GM03348 (cell line): ENCODE measurements at places on chromosomes 6 and 20.
A peak's percentile ranks its signal among the peaks of the same experiment; 100 is the strongest.

DNA sequence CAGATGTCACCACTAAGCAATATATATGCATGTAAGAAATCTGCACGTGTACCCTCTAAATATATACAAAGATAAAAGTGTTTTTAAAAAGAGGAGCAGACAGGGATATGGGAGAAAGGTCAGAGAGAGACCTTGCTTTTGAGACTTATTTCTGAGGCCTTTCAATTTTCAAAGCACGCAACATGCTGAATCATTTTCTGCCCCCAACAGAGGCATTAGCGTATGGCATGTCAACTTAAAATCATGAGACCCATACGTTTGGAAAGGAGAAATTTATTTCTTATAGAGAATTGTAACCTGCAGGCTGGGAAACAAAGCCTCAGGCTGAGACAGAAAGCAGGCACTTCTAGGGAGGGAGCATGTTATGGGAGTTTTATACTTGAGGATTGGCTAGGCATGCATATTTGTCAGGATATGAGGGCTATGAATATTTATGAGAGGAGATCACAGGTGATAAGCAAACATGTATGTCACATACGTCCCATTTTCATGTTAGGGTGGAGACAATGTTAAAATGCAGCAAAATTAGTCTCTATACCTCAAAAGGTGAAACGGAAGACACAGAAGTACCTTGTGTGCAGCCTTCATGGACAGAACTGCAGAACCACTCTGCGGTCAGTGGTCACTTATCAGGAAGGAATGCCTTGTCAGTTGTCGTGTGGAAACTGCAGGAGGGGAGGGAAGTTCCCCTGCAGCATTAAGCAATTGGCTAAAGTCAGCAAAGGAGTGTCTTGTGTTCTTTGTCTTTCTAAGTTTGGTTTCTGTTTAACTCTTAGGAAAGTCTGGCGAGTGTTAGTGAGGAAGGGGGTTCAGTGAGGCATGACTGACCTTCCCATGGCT is 6.3 kb upstream of the GABRR2 start:
- DNase-seq, result no peak

DNA sequence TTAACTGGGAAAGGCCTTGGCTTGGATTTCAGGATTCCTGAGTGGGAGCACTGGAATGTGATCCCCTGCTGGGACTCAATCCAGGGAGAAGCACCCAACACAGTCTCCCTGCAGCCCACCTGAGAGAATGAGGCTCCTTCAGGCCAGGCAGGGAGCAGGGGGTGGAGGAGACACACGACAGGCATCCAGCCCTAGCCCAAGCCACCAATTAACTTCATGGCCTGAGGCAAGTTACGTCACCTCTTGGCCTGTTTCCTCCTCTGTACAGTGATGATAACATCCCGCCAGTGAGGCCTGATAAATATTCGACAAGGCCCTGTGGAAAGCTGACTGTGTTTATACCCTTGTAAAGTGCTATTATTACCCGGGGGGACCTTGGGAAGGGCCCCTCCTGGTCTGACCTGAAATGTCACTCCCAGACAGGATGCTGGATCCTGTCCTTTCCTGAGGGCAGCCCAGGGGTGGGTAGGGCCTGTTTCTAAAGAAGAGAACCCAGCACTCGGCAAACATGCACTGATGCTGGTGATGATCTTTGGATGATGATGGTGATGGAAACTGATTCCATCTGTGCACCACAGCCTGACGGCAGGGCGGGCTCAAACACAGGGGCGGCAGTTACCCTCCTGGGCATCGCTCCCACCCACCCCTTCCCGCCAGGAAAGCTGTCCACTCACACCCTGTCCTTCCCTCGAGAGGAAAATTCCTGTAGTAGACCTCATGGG is 12.4 kb downstream of the FRS3 start:
- peak; percentile 77 for DNase-seq

DNA sequence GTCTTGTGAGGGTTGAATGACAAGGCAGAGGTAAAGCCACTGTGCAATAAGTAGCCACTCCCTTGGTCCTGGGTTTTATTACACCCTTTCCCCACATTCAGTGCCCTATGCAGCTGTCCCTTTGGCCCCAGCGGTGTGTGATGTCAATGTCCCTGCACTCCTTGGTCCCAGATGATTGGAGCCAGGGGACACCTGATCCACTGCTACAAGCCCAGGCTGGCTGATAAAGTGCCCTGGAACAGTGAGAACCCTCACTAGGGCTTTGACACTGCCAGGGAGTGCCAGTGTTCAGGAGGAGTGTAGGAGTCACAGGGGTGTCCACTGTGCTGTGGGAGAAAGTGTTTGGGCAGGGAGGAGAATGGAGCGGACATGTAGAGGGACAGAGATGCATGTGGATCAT is 30.4 kb downstream of the GABRR1 start:
- no peak for DNase-seq

GRCh38 chr6:48664826-48665225 is 553.8 kb upstream of the PTCHD4 start:
- no peak for DNase-seq

GRCh38 chr20:472889-473292 is 10.6 kb upstream of the TBC1D20 start:
- no peak for DNase-seq

- DNase-seq, result no peak
Measured at GRCh38 chr20:6877633-6878032, 110.1 kb downstream of the BMP2 start.

DNA sequence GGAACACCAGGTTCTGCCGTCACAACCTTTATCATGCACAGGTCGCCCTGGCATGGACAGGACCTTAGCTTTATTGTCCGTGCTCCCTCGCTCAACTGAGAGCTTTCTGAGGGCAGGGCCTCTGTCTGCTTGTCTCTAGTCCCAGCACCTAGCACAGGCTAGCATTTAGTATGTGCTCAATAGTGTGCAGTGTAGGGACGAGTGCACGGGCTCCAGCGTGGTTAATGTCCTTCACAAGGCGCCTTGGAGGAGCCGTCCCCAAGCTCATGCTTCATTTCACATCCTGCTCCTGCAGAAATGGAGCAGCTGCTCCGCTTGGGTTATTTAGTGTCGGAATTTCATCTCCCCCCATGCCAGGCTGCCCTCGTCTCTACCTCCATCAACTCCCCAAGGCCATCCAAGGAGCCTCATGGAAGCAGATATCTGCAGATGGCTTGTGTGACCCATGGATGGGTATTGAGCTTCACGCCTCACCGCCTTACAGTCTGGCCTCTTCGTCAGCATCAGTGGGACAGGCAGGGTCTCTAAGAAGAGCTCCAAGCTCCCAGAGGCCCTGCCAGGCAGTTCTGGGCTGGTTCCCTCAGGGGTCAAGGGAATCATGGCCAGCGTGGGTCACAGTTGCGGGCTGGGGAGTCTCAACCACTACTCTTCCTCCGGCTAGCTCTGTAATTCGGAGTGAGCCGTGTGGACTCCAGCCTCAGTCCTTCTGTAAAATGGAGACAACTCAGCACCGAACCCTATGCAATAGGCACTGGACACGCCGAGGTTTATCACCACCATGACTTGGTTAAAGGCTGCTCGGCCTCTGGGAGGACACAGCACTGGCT is 60.8 kb upstream of the APCDD1L start:
- no peak for DNase-seq

DNA sequence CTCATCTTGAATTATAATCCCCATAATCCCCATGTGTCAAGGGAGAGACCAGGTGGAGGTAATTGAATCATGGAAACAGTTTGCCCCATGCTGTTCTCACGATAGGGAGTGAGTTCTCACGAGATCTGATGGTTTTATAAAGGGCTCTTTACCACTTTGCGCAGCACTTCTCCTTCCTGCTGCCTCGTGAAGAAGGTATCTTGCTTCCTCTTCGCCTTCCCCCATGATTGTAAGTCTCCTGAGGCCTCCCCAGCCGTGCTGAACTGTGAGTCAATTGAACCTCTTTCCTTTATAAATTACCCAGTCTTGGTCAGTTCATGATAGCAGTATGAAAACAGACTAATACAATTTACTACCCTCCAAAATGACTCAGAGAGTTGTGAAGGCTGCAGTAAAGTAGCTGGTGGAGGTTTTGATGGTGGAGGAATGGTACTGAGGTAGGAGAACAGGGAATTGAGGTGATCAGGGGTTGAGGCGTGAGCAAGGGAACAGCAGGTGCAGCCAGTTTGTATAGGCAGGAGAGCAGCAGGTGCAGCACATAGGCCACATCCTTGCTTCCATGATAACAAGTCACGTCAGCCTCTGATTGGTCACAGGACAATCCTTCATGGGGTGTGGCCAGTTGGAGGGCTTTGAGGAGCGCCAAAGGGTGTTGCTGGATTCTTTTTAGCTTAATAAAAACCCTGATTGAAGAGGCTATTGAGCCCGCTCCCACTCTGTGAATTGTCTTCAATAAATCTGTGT is 150.0 kb downstream of the CDC5L start:
- no peak for DNase-seq

- peak; percentile 17 for DNase-seq
Measured at GRCh38 chr20:18388860-18389259, 78.0 kb downstream of the DZANK1 start.

- DNase-seq, result no peak
Measured at GRCh38 chr6:126172131-126172530, 167.8 kb upstream of the CENPW start.

- no peak for DNase-seq
Measured at GRCh38 chr6:170084166-170084730, 206.6 kb downstream of the DLL1 start.

DNA sequence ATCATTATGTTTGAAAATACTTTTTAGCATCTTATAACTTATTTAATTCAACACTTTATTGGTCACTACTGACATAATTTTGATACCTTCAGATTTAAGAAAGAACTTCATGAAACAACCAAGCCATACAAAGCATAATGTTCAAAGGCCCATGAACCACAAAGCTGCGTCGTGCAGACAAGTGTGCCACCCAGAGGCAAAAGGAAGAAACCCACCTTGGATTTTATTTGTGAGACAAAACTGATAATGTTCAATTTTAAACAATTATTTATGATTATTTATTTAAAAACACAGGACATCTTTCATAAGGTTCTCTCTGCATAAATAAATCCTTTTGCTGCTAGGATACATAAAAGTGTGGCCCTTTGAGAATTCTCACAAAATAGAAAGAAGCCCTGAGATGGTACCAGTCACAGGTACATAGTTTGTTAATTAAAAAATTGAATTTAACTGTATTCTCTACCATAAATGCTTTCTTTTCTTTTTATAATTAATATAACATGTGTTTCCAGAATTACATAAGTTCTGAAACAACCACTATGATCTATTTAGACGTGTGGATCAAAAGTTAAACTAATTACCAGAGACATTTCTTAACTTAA is 143.7 kb downstream of the RALGAPA2 start:
- peak; percentile 65 for DNase-seq

DNA sequence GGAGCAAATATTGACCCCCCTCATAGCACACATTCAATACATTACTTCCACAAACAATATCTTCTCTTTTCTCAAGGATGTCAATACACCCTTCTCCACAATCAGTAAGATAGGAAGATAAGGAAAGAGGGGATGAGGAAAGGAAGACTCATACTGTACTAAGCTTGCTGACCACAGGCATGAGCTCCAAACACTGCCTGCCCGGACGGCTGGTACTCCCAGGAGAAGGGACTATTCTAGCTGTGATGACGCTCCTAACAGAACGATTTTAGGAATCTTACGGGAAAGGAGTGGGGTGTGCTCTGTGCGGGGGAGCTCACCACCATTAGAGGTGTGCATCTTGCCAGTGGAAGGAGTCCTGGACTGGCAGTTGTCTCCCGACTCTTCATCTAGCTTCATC is 3.9 kb upstream of the CCN6 start:
- no peak for DNase-seq

DNA sequence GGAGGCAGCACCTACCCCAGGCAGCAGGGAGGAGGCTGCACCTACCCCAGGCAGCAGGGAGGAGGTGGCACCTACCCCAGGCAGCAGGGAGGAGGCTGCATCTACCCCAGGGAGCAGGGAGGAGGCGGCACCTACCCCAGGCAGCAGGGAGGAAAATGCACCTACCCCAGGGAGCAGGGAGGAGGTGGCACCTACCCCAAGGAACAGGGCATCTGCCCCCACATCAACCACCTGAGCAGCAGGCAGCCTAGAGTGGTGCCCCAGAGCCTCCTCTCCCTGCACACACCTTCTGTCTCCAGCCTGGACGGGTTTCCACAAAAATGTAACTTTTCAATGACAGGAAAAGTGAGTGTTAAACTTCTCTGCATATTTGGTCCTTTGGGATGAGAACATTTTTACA is 10.2 kb downstream of the KCNQ2 start:
- DNase-seq, result no peak

- DNase-seq, result peak; percentile 5
Measured at GRCh38 chr6:89048985-89049384, 31.6 kb upstream of the PNRC1 start.

DNA sequence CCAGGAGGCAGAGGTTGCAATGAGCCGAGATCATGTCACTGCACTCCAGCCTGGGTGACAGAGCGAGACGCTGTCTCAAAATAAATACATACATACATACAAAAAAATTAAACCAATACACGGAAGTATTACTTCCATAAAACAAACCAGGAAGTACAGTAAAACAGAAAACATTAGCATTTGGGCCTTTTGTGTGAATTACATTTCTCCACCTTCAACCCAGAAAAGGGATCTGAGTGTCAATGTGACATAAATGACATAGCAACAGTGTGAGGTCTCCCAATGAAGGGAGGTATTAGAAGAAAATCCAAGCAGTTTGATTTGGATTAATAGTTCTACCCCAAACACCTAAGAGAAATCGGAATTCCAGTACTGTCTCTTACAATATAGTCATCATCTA is 10.1 kb downstream of the CSNK2A1 start:
- DNase-seq, result no peak

- no peak for DNase-seq
Measured at GRCh38 chr6:98118397-98119045, 715.9 kb upstream of the POU3F2 start.

- no peak for DNase-seq
Measured at GRCh38 chr6:53608396-53608795, 57.2 kb downstream of the KLHL31 start.

DNA sequence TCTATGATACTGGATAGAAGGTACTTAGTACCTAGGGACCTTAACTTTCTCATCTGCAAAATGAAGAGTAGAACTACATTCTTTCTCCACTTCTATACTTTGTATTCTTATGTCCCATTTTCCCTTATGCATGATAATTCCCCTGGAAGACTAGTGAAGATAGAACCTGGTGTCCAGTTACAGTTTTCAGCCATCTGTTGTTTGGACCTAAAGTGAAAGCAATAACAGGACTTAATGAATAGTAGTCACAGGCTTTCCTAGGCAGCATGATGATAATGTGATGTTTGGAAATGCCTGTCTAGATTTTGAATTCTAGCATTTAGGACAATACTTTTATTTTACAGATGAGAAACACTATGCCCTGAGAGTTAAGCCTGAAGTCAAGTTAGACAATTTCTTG is 153.8 kb downstream of the RIMS1 start:
- no peak for DNase-seq

DNA sequence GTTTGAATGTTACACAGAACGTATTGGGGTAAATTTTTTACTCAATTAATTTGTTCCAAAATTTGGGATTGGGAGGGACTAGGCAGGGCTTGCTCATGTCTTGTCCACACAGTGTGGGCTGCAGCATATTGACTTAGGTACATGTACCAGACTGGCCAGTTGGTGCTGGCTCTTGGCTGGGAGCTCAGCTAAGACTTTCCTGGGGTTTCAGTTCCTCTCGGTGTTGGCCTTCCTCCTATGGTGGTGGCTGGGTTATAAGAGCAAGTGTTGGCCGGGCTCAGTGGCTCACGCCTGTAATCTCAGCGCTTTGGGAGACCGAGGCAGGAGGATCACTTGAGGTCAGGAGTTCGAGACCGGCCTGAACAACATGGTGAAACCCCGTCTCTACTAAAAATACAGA is 4.9 kb downstream of the CENPQ start:
- DNase-seq, result no peak

GRCh38 chr6:6565069-6565468 is 23.5 kb upstream of the LY86 start:
- no peak for DNase-seq
